ENCODE measurements at places on chromosomes 3 and 15.

DNA sequence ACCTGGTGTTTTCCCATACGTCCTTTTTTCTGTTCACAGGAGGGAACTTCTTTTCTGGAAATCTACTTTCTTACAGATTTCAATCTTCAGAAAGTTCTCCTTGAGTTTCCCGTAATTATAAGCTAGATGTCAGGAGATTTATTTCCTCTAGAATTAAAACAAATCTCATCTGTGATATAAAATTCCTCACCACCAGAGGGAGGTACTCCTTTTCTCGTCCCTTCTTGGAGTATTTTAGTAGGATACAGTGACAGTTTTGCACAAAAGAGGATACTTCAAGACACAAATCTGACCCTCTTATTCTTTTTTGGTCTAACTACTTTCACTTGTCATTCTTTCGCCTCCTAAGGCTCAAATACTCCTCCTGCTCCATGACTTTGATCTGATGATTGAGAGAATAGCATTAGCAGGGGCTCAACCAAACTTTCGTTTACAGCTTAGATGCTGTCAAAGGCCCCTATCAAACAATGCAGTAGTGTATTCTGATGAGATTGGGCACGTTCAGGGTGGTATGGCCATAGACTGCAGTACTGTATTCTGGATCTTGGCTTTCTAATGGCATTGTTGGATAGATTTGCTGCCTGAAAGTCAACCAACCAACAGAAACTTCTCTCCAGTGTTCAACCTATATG is 38.0 kb downstream of the TMEM41A start:
- no peak for DNase-seq

DNA sequence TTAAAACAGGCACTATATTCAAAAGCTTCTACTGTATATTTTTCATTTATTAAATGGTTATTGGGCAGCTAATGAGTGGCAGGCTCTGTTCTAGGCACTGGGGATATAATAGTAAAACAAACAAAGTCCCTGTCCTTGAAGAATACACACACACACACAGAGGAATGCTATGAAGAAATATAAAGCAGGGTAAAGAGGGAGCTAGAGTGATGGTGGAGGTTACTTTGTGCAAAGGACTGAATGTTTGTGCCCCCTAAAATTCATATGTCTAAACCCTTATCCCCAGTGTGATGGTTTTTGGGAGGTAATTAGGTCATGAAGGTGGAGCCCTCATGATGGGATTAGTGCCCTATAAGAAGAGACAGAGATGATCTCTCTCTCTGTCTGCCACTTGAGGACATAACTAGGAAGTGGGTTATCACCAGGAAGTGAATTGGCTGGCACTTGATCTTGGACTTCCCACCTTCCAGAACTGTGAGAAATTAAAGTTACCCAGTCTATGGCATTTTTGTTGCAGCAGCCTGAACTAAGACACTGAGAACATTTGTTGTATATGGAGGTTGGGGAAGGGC is 31.8 kb downstream of the USF3 start:
- DNase-seq: no peak

DNA sequence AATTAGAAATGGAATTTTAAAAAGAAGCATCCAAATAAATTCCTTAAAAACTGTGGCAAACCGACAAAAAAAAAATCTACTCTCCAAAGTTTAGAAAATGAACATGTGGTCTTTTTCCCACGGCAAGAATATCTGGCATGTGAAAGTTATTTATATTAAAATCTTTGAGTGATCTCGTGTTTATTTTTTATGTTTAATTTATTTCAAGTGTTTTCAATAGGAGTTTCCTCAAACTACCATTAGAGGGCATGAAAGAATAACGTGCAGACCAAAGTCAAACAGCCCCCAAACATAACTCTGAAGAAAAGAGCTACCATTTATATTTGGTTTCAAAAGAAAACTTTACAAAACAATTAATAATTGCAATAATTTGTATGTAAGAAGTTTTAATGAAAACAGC is 286.4 kb downstream of the ZIC4 start:
- no peak for DNase-seq

GRCh38 chr3:16496008-16496407 is 17.5 kb downstream of the RFTN1 start:
- DNase-seq: no peak

DNA sequence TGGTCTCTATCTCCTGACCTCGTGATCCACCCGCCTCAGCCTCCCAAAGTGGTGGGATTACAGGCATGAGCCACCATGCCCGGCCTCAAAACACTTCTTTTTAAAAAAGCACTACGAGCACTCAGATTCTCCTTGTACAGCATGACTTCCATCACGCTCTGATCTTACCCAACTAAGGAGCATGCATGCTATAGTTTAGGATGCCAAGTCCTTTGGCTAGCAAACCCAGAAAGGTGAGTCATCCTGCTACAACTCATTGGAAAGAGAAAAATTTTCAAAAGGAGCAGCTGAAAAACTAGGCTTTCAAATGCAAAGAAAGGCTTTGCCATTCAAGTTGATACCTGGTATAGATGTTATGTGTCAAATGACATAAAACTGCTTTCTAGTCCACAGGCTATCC is 70.3 kb upstream of the PRICKLE2 start:
- DNase-seq: no peak

DNA sequence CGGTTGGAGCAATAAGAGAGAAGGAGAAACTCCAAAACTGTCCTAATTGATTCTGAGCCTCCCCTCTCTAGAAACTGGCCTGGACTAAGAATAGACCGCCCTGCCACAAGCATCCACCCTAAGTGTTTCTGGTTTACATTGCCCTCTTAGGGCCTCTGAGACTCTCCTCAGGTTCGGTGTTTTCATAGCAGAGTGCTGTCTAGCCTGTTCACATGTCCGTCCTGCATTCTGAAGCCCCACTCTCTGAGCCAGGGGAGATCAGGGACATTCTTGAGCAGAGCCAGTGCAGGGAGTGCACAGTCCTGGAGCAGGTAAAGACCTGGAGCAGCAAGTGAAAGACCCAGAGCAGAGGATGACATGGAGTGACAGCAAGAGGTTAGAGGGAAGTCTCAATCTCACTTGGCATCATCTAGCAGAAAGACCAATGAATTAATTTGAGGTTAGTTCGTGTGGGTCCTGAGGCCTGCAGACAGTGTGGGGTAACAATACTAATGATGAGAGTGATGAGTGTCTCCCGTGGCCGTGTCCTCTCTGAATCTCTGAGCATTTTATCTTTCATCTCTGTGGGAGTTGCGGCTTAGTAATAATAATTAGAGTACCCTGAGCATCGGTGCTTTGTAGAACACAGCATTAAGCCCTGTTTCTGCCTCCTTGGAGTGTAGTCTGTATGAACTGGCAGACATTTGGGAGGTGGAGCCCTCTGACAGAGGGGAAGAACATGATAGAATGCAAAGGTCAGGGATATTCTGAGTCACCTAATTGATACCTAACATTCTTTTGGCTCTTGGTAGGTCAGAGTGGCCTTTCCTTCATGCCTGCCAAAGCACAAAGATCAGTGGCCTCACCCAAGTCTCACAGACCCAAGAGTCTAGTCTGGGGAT is 24.6 kb downstream of the MAPKBP1 start:
- DNase-seq: no peak
